DMS79 treated with DMSO at 0.1 percent for 48 hours (cell line): ENCODE measurements at places on chromosomes 4 and X.

GRCh38 chr4:43163101-43163792 lies 270.7 kb downstream of the GRXCR1 start:
- no peak for DNase-seq

GRCh38 chrX:24902806-24903205 lies 113.0 kb downstream of the ARX start:
- DNase-seq: no peak

DNA sequence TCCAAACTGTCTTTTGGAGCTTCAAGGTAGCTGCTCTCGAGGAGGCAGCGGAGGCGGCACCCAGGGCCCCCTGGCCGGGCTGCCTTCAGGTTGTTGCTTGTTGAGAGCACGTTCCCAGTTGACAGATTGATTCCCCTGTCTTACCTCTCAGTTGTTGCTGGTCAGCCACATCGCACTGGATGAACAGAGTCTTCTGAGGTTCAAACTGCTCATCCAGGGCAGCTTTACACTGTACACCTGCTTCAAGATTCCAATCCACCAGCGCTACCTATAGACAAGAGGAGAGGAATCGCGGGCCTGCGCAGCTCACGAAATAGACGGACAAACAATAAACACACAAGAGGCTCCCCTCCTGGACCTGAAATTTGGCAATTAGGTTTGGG lies 497 bp downstream of the HPGD start:
- no peak for DNase-seq

GRCh38 chr4:14529653-14530052 lies 472.6 kb upstream of the CPEB2 start:
- DNase-seq: no peak

GRCh38 chr4:168575473-168575872 lies 78.6 kb downstream of the PALLD start:
- no peak for DNase-seq

DNA sequence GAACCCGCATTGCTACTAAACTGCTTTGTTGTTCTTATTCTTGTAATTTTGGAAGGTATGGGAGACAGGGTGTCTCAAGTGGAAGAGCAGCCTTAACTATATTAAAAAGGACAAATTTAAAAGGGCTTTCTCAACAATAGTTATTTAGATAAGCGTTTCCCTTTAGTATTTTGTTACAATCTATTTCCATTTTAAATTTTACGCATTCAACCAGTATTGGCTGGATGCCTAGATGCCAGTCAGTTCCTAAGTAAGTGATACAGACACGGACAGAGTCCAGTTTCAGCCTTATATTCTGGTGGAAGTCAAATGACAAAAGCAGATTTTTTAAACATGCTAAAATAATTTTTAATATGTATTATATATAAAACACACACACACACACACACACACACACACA lies 28.3 kb downstream of the FAT1 start:
- DNase-seq: no peak

- DNase-seq: no peak
These were observed 141.1 kb upstream of the ARX start for GRCh38 chrX:25156832-25157231.

GRCh38 chr4:5206016-5206790 lies 154.9 kb downstream of the STK32B start:
- DNase-seq: no peak

DNA sequence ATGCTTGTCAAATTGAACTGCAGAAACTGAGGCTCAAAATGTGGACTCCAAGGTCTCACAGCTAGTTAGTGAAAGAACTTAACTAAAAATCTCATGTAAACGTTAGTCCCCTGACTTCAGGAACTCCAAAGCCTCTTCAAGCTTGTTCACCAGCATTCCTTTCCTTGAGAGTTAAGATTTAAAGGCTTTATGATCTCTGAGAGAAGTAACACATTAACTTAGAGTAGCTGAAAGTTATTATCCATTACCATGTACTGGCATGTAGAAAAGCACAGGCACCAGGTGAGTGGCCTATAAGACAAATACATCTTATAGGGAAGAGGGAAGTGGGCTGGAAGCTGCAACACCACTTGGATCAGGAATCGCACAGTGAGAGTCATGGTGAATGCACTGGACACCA lies 15.3 kb downstream of the PARM1 start:
- no peak for DNase-seq

- DNase-seq: no peak
These were observed 84.5 kb downstream of the AASDH start for GRCh38 chr4:56302760-56303159.

DNA sequence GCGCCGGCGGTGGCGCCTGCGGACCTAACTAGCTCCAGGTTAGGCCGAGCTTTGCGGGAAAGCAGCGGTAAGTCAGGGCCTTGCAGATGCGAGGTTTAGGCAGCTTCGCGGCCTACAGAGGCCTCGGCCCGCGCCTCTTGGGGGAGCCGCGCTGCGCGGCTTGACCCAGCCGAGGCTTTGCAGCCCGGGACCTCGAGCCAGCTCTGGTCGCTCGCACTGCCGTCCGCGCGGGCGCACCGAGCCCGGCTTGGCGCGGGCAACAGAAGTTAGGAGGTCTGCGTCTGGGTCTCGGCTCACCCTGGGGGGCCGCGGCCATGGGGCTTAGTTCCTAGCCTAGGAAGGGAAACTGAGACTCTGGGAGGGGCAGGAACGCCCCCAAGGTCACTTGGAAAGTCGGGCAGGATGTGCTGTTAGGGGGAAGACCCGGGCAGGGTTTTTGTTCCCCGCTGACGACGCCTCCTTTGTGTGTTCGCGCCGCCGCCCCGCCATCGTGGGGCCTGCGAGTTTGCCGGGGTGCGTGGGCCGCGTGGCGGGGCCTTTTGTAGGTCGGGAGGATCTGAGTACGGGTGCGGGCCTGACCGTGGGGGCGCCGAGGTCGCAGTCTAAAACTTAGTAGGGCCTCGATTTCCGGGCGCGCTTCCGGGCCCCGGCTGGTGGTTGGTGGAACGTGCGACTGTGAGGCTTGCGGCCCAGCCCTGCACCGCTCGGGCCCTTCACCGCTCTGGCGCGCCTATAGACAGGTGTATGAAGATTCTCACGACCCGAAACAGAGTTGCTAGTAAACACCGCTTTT lies 482 bp downstream of the RNF4 start:
- peak; percentile 2 for DNase-seq

- no peak for DNase-seq
These were observed 47.3 kb upstream of the GATB start for GRCh38 chr4:151808120-151808529.

DNA sequence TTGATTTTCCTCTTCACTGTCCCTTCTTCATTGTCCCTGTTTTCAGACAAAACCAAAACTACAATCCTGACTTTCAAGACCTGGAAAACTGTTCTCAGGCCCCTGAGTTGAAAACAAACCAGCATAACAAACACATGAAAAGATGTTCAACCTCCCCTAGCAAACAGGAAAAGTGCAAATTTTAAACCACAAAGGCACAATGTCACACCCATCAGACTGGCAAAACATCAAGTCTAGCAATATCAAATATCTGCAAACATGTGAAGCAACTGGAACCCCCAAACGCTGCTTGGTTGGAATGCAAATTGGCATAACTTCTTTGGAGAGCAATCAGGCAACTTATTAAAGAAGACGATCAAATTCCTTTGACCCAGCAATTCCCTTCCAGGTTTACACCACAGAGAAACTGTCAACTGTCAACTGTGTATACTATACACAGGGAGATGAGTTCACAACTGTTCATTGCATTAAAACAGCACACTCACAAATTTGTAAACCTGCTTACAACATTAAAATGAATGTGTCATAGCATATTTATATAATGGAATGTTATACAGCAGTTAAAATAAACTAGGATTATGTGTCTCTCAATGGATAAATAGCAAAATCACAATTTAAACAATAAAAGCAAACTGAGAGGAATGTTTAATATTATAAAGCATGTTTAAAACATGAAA lies 7.0 kb downstream of the USP46 start:
- no peak for DNase-seq
